DMS53 (cell line): ENCODE measurements at places on chromosomes 1 and 21.

- DNase-seq: peak; percentile 97
These were observed 26.8 kb downstream of the UMODL1 start for GRCh38 chr21:42097860-42098454.

- DNase-seq: no peak
These were observed 41.2 kb downstream of the DHCR24 start for GRCh38 chr1:54845772-54846171.

DNA sequence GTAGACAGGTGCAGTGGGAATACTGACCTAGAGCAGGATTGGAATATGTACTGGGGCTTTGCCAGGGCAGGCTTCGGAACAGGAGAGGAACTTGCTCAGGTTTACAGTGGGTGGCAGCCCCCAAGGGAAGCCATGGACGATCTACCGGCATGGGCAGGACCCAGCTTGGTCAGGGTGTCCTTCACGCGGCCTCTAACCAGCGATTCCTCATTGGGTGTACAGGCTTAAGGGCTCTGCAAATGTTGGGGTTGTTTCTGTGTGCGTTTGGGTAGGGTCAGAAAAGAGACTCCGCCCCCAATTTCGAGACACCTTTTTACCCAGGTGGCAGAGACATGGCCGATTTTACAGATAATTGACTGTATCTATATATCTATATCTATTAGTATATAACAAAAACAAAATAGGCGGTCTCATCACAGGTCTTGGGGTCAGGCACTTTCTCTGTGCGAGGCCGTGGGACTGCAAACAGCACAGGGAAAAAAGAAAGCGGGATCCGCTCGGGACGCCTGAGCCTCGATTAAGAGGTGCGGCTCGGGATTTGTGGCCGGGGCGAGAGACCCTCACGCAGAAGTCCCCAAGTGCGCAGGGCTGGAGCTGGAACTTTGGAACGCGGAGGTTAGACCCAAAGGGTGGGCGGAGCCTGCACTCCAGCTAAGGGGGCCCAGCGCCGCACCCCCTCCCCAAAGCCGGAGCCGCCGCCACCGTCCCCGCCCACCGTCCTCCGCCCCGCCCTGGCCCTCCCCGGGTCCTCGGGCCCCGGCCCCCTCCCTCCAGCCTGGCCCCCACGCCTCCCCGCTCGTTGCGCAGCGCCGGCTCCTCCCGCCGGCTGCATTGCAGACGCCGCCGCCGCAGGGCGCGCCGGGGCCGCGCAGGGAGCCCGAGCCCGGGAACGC is 67.5 kb upstream of the VAMP3 start:
- DNase-seq: peak; percentile 72

DNA sequence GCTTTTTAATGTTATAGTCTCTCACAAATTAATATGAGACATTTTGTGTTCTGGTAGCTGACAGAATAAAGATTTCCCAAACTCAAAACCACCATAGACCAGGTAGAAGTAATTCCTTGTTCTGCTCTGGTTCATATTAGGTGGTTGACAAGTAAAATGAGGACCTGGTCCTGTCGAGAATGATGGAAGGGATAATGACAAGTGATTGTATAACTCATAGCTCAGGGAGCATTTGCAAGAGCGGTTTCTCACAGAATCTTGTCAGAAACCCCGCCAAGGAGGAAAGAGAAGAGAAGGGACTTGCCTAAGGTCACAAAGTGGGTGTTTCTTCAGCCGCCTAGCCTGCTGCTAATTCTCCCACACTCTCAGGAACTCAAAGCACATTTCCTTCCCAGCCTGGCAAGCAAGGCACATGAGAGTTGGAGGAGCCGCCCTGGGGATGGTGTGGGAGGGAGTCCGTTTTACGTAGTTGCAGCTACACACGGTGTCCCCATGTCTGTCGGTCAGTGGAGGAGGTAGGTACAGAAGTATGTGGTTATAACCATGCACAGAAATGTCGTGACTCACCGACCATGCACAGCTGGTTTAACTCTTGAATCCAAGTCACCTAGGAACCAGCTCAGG is 46.5 kb downstream of the SAMD13 start:
- no peak for DNase-seq

DNA sequence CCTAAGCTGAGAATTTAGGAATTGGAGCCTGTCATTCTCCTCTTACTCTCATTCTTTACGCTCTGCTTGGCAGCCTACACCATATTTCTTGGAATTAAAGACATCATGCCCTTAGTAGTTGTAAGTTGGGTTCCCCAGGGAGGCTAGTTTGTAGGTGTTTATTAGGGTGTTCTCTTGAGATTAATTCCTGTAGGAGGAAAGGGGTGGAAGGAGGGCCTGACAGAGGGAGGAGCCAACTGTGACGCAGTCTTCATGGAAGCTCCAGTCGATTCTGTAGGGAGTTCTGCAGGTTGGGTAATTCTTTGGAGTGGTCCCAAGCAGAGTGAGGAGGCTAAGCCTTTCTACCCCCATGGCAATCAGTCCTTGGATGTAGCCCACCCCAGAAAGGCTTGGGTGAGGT is 111.4 kb downstream of the HHAT start:
- no peak for DNase-seq

DNA sequence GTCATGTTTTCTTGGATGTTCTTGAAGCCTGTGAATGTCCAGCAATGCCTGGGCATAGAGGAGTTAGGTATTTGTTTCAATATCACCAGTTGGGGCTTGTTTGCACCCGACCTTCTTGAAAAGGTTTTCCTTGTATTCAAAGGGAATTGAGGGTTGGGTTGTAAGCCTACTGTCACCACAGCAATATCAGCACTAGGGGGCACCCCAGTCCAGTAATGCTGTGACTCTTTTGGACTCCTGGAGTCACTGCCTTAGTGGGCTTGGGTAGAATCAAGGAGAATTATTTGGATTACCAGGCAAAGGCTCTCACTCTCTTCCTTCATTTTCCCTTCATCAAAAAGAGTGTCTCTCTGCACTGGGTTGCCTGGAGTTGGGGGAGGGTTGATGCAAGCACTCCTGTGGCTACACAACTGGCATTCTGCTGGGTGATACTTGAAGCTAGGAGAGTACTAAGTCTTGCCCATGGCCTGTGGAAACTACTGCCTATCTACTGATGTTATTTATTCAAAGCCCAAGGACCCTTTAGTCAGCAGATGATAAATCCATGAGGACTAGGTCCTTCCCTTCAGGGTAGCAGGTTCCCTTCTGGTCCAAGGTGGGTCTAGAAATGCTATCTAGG is 34.5 kb downstream of the OR10R2 start:
- DNase-seq: peak; percentile 74

GRCh38 chr1:33188572-33189275 is 6.9 kb upstream of the TRIM62 start:
- DNase-seq: no peak
